ENCODE measurements at places on chromosomes 11 and 22.

DNA sequence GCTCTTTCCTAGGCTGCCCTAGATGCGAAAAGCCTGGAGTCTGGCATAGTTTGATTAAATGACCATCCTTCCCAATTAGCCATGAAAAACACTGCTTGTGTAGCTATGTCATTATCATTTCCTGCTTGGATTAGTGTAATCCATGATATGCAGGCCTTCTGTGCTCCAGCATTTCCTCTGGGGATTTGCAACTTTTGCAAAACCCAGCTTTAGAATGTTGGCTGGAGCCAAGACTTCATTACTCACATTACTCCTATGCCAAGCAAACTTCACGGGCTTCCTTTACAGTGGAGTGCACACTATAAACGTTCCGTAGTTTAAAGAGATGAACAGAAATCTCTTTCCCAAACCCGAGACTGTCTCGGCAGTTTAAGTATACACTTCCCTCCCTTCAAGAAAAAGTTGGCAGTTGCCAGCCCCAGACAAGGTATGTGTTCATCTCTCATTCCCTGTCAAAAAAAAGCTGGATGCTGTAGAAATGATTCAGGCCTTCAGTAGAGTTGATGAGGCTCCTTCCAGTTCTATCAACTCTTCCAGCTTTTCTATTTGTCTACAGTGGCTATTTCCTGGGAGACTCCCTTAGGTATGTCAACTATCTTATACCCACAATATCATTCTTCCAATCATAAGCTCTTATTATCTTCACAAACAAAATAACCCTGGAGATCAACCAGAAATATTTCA lies 180.0 kb downstream of the MAML2 start:
- H3K36me3 ChIP-seq: no peaks in the 10 kb centered on the region
- peaks cover 3% of the 10 kb centered on the region for H3K4me1 ChIP-seq
- DNase-seq: no peak
- no peaks in the 10 kb centered on the region for H3K27me3 ChIP-seq

DNA sequence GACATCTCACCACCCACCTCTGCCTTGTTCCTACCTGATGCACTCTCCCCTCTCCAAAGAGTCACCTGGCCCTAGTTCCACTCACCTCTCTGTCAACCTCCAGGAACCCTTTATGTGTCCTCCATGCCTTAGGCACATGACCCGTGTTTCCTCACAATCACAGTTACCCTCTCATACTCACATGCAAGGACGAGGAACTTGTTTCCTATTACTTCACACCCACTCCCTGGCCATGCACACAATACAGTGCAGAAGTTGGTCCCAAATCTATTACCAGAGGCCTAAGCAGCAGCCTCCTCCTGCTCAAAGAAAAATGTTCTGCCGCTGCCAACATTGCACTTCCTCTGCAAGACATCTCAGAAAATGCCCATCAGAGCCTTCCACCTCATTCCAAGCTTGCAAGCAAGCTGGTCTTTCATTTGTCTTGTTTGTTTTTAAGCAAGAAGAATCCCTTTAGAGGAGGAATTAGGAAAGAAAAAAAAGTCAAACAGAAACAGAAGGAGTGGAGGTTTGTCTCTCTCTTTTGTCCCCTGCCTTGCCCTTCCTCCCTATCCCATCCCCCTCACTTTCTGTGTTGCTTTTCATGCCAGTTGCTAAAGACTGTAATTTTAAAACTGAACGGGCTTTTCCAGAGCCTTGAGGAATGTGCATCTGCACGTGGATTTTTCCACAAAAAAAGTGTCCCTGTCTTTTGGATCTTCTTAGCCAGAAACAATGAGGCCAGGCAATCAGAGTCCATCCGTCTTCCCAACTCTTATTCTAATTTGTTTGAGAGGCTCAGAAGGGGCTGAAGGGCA lies 63.4 kb downstream of the KCNJ1 start:
- H3K4me1 ChIP-seq: no peaks in the 10 kb centered on the region
- no peak for DNase-seq
- 0 out of 2 replicates have a peak overlapping the region, but pooled peaks have one; percentile 4 for H3K27ac ChIP-seq

GRCh38 chr22:19756288-19757128 lies 4.1 kb upstream of the TBX1 start:
- H3K27ac ChIP-seq: no peak overlapping the region
- no peaks in the 10 kb centered on the region for H3K27me3 ChIP-seq
- no peaks in the 10 kb centered on the region for H3K36me3 ChIP-seq
- DNase-seq: no peak
- H3K4me3 ChIP-seq: no peak overlapping the region
- H3K4me1 ChIP-seq: no peaks in the 10 kb centered on the region

DNA sequence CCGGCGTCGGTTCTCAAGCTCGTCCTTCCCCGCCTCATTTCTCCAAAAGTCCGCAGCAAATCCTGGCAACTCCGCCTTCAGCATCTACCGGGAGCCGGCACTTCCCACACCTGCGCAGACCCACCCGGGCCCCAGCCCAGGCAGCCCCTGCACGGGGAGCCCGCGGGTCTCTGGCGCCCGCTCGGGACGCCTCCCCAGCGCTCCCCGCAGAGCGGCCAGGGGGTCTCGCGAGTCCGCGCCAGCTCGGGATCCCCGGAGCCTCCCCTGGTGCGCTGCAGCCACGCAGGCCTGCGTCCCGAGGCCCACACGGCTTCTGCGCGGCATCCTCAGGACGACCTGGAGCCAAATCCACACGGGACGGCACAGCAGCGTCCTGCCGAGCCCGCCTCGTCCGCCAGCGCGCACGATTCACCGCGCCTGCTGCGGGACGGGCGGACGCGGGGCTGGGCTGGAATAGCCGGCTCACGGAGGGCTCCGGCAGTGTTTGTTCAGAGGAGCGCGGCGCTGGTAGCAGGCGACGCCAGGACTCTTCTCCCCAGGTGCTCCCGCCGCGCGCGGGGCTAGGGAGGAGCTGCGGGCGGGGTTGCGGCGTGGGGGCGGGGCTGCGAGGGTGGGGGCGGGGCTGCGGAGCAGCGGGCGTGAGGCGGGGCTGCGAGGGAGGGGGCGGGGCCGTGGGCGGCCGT lies 816 bp upstream of the PHRF1 start:
- no peak overlapping the region for H3K27ac ChIP-seq
- H3K4me1 ChIP-seq: peaks cover 42% of the 10 kb centered on the region
- peaks cover 35% of the 10 kb centered on the region for H3K36me3 ChIP-seq
- no peaks in the 10 kb centered on the region for H3K27me3 ChIP-seq

GRCh38 chr11:1889224-1889930 lies 2.3 kb downstream of the PRR33 start:
- H3K27me3 ChIP-seq: no peaks in the 10 kb centered on the region
- H3K4me1 ChIP-seq: peaks cover 41% of the 10 kb centered on the region
- H3K36me3 ChIP-seq: no peaks in the 10 kb centered on the region

GRCh38 chr11:47944632-47945031 lies 35.7 kb upstream of the PTPRJ start:
- no peaks in the 10 kb centered on the region for H3K36me3 ChIP-seq
- H3K4me3 ChIP-seq: no peak overlapping the region
- no peaks in the 10 kb centered on the region for H3K27me3 ChIP-seq
- H3K27ac ChIP-seq: no peak overlapping the region

DNA sequence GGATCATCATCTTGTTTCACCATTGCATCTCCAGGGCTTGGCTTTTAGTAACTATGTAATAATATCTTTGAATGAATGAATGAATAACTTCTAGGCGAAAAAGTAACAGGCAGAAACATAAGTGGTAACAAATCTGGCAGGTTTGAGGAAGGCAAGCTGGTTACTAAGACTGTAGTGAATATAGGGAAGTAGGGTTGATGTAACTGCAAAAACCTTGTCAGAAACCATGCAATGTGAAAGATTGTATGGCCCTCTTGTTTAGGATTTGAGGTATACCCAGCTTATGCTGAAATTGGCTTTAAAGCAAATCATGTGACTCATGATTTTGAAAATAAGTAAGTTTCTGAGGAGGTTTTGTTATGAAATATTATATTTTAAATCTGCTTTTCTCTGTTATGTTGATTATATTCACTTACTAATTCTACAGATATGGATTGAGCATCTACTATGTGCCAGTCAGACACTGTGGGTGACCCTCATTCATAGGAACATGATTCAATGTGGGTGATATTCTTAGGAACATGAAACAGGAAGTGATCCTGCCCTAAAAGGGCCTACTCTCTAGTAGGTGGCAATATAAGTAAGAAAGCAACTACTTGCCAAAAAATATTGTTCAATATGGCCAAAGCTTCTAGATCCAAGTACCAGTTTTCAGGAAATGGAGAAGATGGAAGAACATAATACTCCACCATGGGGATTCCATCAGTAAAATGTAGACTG lies 115.5 kb upstream of the CCDC90B start:
- no peaks in the 10 kb centered on the region for H3K4me1 ChIP-seq
- no peaks in the 10 kb centered on the region for H3K36me3 ChIP-seq
- no peak overlapping the region for H3K4me3 ChIP-seq

DNA sequence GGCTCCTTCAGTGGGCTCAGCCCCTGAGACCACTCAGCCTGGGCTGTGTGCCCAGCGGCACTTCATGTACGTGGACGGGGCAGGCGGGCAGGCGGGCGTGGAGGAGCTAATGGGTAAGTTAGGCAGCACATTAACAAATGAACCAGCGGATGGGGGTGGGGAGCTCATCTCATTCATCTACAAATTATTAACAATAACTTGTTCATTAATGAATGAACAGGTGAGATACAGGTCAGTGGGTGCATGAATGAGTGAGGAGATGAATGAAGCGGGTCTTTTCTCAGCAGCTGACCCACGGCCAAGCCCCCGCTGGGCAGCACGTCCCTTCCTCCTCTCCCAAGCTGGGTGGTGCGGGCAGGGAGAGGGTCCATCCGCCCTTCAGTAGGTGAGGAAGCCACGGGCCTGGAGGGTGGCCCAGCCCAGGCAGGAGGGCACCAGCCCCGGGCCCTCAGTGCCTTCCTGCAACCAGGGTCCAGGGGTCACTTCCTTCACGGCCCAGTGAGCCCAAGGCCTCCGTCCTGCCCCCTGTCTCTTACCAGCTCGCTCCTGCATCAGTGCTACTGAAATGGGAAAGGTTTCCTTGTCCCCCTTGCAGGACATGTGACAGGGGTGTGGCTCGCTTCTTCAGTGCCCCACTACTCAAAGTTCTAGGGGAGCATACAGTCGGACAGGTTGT lies 60.5 kb upstream of the KCNQ1OT1 start:
- no peaks in the 10 kb centered on the region for H3K4me1 ChIP-seq
- H3K4me3 ChIP-seq: no peak overlapping the region
- no peaks in the 10 kb centered on the region for H3K27me3 ChIP-seq

DNA sequence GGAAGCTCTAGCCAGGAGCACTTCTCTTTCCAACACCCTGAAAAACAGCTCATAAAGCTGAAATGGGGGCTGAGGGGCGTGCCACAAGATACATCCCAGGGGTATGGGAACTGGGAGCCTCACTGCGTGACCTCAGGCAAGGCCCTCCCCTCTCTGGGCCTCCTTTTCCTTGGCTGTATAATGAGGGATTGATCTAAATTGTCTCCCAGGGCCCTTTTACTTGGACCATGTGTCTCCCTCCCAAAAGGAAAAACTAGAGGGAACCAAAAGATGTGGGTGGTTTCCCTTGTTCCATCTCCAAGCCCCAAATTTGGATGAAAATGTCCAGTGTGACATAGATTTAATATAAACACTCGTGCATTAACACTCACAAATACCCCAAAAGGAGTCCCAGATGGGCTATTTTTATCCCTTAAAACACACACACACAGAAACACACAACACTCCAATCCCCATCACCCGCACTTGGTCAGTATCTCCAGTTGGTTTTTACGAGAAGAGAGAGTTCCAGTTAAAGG lies 25.9 kb upstream of the SMTN start:
- no peaks in the 10 kb centered on the region for H3K4me1 ChIP-seq
- no peak for DNase-seq
- H3K27me3 ChIP-seq: peaks cover 2% of the 10 kb centered on the region
- H3K27ac ChIP-seq: no peak overlapping the region
- H3K36me3 ChIP-seq: no peaks in the 10 kb centered on the region

DNA sequence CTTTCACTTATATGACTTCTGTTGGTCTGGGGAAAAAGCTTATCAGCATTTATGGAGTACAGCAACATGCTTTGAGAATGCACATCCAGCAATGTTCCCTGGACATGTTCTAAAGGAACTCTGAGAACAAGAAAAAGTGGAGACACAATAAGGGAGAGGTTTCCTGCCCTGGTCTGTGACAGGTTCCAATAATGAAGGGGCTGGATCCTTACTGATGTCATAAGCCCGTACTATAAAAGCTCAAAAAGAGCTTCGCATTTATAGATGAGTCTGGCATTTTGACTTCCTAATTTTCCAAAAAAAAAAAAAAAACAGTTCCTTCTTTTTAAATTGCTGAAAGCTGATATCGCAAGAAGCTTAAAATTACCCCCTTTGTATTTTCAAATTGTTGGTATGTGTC lies 129.1 kb downstream of the MPPED2 start:
- no peak overlapping the region for H3K27ac ChIP-seq
- H3K4me3 ChIP-seq: no peak overlapping the region
- DNase-seq: no peak
- H3K27me3 ChIP-seq: no peaks in the 10 kb centered on the region

DNA sequence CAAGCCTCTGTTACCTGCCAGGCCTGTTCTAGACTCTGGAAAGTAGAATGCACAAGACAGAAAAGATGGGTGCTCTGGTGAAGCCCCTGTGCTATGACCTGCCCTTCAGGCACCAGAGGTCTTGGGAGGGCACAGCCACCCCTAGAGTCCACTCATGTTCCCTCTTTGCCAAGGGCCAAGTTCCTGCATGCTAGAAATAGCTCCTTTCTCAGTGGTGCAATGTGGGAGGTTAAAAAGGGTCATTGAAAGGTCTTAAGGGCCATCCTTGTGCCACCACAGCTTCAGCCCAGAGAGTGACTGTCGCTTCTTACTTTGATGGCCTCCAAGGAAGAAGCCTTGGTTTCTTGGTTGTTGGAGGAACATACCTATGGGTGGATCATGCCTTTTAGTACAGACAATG lies 84.6 kb upstream of the PARVA start:
- H3K27me3 ChIP-seq: peaks cover 5% of the 10 kb centered on the region
- no peak for DNase-seq
- H3K36me3 ChIP-seq: no peaks in the 10 kb centered on the region
- H3K27ac ChIP-seq: no peak overlapping the region
- peaks cover 14% of the 10 kb centered on the region for H3K4me1 ChIP-seq

- H3K27ac ChIP-seq: no peak overlapping the region
- no peak overlapping the region for H3K4me3 ChIP-seq
- H3K27me3 ChIP-seq: peaks cover 7% of the 10 kb centered on the region
- no peak for DNase-seq
- H3K36me3 ChIP-seq: no peaks in the 10 kb centered on the region
- H3K4me1 ChIP-seq: no peaks in the 10 kb centered on the region
Measured at GRCh38 chr11:15093432-15093831, 20.0 kb downstream of the CALCB start.

GRCh38 chr11:5282628-5283027 lies 12.9 kb upstream of the HBE1 start:
- no peaks in the 10 kb centered on the region for H3K4me1 ChIP-seq
- no peaks in the 10 kb centered on the region for H3K27me3 ChIP-seq
- DNase-seq: no peak
- H3K27ac ChIP-seq: no peak overlapping the region
- H3K36me3 ChIP-seq: no peaks in the 10 kb centered on the region

GRCh38 chr11:61611309-61611708 lies 30.4 kb upstream of the SYT7 start:
- H3K4me3 ChIP-seq: no peak overlapping the region
- no peaks in the 10 kb centered on the region for H3K36me3 ChIP-seq
- peaks cover 8% of the 10 kb centered on the region for H3K27me3 ChIP-seq
- H3K27ac ChIP-seq: no peak overlapping the region
- DNase-seq: no peak
